Activated naive CD4-positive, alpha-beta T cell (primary cell): ENCODE measurements at places on chromosomes 2 and 18.

DNA sequence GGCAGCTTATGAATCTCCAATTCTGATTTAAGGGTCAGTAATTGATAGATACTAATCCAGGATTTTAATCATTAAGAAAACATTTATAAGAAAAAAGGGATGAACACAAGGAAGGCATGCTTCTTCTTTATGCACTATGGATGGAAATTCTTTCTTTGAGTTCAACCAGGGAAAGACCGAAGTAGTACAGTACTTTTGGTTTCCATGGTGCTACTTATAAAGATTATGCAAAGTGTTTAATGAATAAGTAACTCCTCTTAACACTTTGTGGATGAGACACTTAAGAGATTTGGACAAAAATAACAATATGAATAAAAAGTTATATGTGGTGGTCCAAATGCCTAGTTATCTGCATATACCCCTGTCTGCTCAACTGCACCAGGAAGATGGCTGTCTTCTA lies 666.5 kb upstream of the FANCL start:
- no peak for DNase-seq

- DNase-seq: no peak
Measured at GRCh38 chr2:187774551-187775071, 220.4 kb upstream of the TFPI start.

DNA sequence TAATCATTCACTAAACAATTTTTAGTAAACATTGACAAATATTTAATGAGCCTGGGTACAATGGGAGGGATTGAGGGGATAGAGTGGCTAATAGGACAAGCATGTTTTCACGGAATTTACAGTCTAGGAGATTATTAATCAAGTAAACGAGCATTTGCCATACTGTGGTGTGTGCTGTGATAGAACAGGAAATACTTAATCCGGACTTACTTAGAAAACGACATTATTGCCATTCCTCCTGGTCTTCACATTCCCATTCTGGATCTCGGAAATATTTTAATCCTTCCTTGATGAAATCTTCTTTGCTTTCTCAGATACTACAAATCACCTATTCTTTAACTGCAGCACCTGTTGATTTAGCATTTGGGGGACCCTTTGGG lies 905 bp downstream of the TTLL4 start:
- DNase-seq: no peak

- DNase-seq: no peak
Measured at GRCh38 chr2:23041443-23041842, 343.5 kb upstream of the KLHL29 start.

DNA sequence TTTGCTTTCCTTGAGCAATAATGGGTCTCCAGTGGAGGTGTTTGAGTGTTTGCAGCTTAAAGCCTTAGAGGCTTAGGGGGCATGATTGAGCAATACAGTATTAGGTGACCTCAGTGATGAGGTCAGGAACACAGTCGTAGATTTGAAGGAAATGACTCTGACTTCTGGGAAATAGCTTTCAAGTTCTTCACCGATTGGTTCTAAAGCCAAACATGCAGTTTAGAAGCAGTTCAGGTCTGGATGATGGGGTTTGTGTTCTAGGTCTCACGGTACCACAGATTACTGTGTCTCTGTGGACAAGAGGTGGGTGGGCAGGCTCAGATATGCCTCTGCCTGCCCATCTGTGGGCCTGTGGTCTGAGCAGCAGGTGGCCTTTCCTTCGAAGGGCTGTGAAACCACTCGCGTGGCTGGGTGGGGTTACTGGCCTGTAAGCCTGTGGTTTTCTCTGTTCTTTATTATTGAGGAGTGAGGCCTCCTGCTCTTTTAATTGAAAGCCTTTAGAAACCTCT lies 7.8 kb downstream of the MTHFD2 start:
- no peak for DNase-seq

- no peak for DNase-seq
Measured at GRCh38 chr18:74892066-74892627, 294.5 kb downstream of the ZNF407 start.

GRCh38 chr2:192042126-192042525 lies 152.6 kb downstream of the TMEFF2 start:
- no peak for DNase-seq

DNA sequence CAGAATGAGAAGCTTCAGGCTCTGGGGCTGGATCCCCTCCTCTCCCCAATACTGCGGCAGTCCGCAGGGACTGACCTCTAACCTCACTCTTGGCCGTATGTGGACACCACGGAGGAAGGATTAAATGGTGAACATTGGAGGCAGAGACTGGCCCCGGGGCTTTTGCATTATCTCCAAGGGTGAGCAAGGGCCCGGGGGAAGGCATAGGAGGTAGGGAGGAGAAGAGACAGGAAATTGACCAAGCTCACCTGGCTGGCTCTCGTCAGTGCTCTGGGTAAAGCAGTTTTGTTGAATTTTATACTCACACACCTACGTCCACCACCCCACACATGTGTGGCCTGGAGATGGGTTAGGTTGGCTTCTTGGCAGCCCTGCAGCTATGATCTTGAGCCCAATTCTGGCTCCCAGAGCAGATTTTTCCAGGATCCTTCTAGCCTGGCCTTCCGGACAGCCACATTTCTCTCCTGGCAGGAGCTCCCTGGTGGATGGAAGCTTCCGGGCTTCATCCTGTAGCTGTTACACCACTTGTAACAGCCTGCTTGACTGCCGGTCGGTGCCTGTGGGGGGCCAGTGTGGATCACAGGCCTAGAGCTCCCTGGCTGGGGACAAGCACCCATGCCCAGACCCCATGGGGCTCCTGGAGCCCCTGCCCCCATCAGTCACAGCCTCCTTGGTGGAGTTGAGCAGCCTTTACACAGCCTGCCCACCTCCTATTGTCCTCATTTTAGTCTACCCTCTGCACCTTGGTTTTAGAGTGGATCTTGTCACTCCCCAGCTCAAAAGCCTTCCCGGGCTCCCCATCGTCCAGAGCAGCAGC lies 7.6 kb downstream of the ITM2C start:
- DNase-seq: no peak

GRCh38 chr18:785242-785641 lies 26.8 kb downstream of the YES1 start:
- no peak for DNase-seq

- no peak for DNase-seq
Measured at GRCh38 chr2:41933585-41934320, 114.1 kb upstream of the PKDCC start.

DNA sequence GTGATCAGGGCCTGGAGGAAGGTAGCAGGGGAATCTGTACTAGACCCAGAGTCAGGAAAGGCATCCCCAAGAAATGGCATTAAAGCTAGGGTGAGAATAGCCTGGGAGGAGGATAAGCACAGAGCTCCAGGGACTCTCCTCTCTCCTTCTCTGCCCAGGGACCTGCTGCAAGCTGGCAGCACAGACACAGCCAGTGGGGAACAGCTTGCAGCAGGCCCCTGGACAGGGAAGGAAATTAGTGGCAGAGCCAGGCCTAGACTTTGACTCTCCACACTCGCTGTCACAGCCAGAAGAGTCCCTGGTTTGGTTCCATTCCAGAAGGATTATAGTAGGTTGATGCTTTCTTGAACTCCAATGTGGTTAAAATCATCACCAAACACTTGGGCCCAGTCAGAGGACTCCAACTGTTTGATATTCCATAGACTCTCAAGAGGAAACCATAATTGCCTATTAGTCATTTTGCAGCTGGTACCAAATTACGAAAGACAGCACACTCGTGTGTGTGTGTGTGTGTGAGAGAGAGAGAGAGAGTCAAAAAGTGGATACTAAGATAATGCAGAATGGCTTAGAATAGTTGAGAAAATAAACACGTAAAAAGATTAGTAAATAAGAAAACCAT lies 95.5 kb upstream of the ATP8B1 start:
- no peak for DNase-seq

DNA sequence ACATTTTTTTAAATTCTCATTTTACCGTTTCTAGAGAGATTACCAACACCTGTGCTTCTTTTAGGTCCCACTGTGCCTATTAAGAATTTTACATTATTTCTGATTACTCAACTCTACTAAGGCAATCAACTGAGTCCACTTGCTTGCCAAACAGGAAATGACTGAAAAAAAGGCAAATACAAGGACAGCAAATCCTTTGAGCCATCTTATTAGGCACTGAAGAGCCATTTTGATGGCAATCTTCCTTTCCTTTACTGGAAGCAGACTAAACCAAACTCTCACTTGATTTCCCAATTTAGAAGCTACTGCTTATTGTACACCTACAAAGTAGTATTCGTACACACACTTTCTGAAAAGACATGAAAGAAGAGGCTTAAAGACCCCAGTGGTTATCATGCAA lies 121.4 kb upstream of the COL3A1 start:
- no peak for DNase-seq

DNA sequence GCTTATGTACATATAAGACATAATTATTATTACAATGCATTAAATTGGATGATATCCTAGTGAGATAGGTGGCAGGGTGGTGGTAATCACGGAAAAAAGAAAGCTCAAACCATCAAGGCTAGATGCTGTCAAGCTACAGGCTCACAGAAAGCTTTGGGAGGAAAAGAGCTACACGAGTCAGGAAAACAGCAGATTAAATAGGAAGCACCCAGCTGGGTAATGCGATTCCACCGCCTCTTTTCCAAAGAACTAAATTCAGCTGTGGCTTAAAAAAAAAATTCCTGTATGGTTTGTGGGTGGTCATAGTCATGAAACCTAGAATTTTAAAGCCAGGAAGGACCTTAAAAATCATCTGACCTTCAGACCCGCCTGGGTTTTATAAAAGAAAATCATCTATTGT lies 23.7 kb upstream of the PTPN4 start:
- DNase-seq: no peak

GRCh38 chr2:200033929-200034328 lies 78.5 kb downstream of the MAIP1 start:
- DNase-seq: no peak

DNA sequence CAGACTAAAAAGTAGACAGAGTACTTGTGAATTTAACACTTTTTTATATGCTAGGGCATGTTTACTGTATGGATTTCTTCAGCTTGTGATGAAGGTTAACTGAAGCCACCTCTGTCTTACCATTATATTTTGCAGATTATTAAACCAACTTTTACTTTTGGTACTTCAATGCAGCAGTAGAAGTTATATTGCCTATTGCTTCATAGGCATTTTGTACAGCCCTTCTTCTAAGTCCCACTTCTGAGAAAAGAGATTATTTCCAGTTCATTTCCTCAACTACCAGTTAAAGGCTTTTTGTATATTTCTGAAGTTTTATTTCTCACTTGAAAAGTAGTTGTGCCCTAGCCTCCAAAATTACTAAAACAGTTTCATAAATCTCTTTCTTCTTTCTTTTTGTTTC lies 256.4 kb upstream of the FBXO11 start:
- no peak for DNase-seq

DNA sequence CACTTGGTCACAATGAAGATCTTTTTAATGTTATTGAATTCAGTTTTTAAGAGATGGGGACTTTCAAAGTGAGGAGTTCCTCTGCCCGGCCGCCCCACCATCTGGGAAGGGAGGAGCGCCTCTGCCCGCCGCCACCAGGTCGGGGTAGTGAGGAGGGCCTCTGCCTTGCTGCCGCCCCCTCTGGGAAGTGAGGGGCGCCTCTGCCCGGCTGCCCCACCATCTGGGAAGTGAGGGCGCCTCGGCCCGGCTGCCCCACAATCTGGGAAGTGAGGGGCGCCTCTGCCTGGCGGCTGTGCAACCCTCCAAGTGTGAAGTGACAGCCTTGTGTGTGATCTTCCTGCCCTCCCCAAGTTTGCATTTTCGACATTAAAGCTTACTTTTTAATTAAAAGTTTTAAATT lies 899.3 kb downstream of the TRIB2 start:
- DNase-seq: no peak

DNA sequence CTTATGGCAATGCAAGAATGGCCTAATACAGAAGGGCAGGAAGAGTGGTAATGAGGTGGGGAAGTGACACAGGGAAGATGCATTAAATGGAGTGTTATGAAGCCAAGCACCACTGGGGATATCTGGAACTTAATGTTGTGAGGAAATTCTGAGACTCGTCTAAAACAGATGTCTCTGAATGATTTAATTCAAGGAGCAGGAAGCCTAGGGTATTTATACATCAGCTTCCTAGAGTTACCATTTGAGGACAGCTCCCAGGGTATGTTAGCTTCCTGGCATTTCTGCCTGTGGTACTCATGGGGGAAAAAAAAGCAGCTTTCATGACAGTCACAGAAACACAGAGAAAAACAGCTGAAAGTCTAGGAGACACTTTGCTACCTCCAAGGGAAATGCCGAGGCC lies 989.5 kb downstream of the CBLN2 start:
- DNase-seq: no peak

DNA sequence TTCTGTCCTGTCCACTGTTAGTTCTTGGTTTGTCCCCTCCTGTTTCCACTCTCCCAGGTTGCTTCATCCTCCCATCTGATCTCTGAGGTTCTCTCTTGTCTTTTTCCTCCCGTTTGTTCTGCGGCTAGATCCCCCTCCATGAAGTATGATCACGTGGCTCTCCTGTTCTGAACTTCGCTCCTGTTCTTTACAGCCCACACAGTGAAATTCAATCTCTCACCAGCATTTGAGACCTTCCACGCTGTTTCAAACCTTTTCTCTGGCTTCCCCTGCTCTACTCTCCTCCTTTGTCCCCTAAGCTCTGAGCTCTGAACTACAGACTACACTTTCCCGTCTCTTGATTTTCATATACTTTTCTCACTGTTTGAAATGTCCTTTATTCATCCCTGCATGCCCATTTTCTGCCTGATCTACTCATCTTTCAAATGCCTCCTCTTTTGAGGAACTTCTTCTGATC lies 83.5 kb downstream of the OSBPL6 start:
- no peak for DNase-seq

DNA sequence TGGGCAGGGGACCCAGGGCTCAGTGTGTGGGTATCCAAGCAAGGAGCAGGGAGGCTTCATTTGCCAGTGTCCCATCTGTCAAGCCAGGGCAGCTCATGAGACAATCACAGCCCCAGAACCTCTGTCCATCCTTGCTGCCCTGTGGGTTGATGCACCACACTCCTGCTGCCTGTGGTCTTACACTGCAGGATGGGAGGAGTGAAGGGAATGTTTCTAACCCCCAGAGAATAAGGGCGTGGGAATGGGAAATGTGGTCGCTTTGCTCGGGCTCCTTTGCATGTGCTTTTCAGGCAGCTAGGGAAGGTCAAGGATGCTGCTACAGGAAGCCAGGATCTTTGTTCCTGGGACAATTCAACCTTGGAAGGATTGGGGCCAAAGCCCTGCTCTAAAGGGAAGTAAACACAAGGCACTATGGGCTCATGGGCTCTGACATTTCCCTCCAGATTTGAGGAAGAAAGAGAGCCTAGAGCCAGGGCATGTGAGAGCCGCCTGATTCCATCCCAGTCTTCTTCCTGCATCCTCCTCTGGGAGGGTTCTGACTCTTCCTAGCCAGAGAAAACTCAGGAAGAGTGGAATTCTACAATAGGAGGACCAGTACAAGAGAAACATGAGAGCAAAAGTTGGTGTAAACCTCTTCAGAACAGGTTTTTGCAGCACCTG lies 18.8 kb upstream of the MAP3K20 start:
- no peak for DNase-seq

- DNase-seq: no peak
Measured at GRCh38 chr2:222711315-222711940, 40.0 kb downstream of the MOGAT1 start.

DNA sequence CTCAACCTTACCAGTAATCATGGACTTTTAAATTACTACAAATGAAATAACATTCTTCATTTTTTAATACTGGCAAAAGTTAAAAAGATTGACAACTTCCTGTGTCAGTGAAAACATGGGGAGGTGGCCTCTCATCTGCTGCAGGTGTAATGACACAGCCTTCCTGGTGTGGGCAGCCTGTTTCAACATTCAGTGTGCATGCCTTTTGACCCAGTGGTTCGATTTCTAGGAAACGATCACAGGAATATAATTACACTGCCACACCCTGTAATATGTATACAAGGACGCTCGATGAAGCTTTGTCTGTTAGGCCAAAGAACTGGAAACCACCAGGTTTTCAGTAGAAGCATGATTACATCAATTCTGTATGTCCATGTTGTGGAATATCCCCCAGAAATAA lies 68.7 kb downstream of the MTHFD2 start:
- DNase-seq: no peak
